ENCODE measurements at places on chromosomes 7 and 10. TPM values are rescaled to one million over a fixed set of nuclear protein-coding genes. Genes with fewer than 3 reads are reported as not detected.

Gene CDC14C
- not detected for total RNA-seq

Gene MMP21
- total RNA-seq, result not detected

Gene ANKRD61
- total RNA-seq, result not detected

Gene SIRT1
- total RNA-seq, result 25.8 TPM

Gene LRRC17
- total RNA-seq, result not detected

Gene NUDT5
- 124 TPM for total RNA-seq

Gene LIPK
- not detected for total RNA-seq

All from K562 (cell line).